Stimulated activated CD8-positive, alpha-beta memory T cell treated with anti-CD3 and anti-CD28 coated beads, Interleukin-2, amount 100 ng/mL, for 1 hour (primary cell): ENCODE measurements at places on chromosomes 12 and 14.

DNA sequence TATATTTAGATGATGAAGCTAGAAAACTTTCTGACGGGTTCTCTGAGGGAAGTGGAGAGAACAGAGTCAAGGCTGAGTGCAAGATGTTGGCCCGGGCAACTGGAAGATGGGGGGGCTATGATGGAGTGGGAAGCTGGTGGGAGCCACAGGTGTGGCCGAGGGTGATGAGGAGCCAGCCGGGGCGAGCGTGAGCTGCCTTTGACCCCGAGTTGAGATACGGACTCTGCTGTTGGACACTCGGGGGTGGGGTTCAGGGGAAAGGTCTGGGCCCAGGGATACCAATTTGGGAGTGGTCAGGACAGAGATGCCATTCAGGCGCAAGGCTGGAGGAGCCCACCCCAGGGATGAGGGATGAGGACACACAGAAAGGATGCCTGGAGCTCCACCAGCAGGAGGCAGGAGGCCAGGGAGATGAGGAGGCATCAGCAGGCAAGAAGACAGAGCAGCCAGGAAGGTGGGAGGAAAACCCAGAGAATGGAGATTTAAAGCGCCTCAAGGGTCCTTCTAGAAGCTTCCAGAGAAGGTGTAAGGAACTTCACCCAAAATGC is 9.0 kb downstream of the SCARB1 start:
- no peak for DNase-seq

- no peak for DNase-seq
Measured at GRCh38 chr14:94144765-94145164, 15.4 kb upstream of the IFI27L2 start.

GRCh38 chr12:131253376-131254026 is 299.8 kb downstream of the ADGRD1 start:
- no peak for DNase-seq

- DNase-seq, result no peak
Measured at GRCh38 chr12:124861492-124861891, 2.2 kb downstream of the SCARB1 start.

DNA sequence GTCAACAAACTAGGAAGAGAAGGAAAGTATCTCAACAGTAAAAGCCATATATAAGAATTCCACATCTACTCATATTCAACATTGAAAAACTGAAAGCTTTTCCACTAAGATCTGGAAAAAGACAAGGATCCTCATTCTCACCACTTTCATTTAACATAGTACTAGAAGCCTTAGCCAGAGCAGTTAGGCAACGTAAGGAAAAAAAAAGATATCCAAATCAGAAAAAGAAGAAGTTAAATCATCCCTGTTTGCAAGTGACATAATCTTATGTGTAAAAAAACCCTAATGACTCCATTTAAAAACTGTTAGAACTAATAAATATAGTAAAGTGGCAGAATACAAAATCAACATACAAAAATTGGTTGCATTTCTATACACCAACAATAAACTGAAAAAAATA is 426.2 kb downstream of the BCAT1 start:
- no peak for DNase-seq

GRCh38 chr14:99579120-99579836 is 24.7 kb downstream of the CCDC85C start:
- DNase-seq, result no peak

DNA sequence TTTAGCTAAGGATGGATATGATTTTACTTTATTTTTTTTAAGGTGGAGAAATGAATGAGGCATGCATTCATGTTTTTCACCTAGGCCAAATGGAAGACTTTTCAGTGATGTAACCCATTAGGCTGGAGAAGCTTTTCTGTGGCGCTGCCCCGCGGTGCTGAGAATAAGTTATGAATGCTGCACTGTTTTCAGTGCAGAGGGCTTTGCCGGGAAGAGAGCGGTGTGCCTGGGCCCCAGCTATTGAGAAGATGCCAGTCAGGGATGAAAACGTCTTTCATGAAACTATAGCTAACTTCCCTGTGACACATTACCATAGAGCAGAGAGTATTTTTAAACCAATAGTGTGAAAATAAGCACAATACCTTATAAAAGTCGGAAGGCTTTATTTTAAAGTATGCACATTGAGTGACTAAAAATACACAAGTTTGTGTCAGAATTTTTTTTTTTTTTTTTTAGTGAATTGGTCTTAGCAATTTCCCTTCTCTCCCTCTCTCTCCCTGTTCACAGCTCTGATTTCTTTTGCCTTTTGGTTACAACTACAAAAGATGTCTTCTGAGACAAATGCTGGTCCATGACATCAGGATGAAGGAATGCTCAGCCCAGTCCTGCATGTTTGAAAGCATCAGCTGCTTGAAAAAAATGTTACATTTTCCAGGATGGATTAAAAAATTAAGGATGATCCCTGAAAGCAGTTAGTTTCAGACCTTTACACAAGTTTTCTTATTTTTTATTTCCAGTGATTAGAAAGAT is 48.3 kb downstream of the NPAS3 start:
- no peak for DNase-seq

DNA sequence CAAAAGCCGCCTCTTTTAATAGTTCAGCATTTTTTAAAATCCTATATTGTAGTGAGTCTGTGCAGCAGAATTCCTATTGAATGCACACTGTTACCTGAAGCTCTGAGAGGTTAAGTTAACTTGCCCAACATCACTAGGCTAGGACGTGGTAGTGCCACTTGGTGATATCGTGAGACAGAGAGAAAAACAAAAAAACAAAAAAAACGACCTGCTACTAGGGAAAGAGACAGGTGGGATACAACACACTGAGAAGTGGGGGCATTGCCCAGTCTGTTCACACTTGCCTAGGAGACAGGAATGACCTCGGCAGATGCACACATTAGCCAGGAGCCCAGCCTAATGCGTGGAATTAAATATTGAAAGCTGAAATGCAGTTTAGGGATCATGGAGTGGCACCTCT is 129.7 kb upstream of the CCND2 start:
- no peak for DNase-seq

- DNase-seq, result no peak
Measured at GRCh38 chr12:11862798-11863197, 207.9 kb upstream of the BCL2L14 start.

GRCh38 chr12:38132139-38132538 is 184.4 kb upstream of the ALG10B start:
- DNase-seq, result no peak

DNA sequence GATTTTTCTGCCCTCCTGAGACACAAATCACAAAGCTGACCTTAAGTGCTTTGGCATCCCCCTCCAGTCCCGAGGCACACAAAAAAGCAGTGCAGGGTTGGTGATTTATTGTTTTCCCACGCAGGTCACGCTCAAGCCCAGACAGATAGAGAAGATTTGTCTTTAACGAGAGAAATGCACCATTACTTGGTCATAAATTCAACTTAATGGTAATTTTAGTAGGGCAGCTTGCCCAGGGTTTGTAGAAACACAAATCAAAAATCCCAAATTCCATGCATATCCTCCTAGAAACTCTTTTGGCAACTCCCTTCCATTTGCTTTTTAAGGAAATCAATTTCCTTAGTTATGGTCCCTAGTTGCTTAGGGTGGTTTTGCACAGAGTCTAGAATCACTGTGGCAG is 132.6 kb downstream of the IGF1 start:
- DNase-seq, result no peak

DNA sequence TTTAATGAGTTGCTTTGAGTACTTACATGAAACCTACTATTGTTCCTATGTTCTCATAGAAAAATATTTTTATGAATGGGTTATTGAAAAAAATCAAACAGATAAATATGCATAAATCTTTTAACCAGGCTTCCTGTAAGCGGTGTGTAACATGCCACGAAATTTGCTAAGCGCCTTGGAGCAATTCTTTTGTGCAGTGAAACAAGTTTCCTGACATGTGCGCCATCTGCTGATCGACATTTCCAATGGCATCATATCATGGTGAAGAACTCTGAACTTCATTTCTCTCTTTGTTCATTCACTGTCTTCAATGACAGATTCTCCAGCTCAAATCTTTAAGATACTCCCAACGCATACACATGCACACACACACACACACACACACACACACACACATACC is 145.6 kb upstream of the NAV3 start:
- no peak for DNase-seq

DNA sequence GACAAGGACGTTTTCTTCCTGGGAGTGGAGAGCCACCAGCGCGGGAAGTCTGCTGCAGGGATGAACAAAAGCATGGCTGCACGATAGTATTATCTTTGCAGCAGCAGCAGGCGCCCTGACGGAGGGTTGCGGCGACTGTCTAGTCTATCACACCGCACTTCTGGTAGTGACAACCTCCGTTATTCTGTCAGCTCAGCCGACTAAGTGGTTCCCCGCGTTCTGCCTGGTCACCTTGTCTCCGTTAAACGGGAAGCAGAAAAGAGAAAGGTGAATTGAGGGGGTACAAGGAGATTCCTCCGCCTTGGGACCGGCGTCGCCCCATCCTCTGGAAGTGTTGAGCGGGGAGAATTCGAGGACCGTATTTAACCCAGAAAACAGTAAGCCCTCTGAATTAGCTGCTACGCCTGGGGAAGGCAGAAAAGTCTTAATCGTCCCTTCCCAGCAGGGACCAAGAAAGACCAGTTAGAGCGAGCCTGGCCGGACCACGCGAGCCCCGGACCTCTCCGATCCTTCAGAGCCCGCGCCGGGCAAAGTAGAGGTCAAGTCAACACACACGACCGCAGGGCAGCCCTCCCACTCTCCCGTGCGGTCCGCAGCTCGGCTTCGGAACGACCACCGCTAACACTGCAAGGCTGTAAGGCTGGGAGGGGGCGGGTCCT is 536 bp upstream of the DAAM1 start:
- DNase-seq, result peak; percentile 13

- no peak for DNase-seq
Measured at GRCh38 chr12:110849748-110850403, 3.1 kb downstream of the CCDC63 start.

- DNase-seq, result no peak
Measured at GRCh38 chr12:3071107-3071506, 6.1 kb upstream of the TSPAN9 start.

DNA sequence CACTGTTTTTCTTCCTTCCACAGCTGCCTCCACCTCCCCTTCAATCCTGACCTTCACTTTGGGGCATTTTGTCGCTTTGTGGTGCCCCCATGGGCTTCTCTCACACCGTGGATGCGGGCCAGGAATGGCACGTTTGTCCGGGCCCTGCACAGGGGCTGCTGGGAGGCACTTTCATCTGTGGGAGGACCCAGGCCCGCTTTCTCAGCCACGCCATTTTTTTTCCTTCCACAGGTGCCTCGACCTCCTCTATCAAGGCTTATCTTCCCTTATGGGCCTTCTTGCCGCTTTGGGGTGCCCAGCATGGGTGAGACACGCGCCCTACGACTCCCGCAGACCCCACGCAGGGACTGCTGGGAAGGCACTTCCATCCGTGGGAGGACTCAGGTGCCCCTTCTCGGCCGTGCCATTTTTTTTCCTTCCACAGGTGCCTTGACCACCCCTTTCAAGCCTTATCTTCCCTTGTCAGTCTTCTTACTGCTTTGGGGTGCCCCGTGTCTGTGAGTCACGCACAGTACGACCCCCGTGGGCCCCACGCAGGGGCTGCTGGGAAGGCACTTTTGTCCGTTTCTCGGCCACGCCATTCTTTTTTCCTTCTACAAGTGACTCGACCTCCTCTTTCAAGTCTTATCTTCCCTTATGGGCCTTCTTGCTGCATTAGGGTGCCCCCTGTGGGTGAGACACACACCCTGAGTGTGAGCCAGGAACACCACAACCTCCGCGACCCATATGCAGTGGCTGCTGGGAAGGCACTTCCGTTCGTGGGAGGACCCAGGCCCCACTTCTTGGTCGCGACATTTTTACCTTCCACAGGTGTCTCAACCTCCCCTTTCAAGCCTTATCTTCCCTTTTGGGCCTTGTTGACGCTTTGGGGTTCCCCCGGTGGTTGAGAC is 270.7 kb downstream of the ALG10 start:
- no peak for DNase-seq

DNA sequence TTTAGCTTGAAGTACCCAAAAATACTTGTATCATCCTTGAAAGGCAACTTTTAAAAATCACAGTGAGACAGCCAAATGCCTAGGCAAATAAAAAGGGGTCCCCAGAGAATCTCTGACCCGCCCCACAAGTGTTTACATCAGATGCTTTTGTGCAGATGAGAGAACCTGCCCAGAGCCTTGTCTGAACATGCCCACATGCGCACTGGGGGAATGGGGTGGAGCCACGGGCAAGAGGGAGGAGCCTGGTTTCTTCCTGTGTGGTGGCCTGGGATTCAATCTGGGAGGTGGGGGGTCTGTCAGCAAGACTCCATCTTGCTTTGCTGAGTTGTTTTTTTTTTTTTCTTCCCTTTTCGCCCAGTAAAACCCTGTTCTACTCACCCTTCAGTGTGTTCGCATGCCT is 381.7 kb upstream of the CCDC196 start:
- DNase-seq, result no peak

GRCh38 chr12:101414533-101415119 is 7.1 kb upstream of the ARL1 start:
- no peak for DNase-seq

- no peak for DNase-seq
Measured at GRCh38 chr14:68794851-68795596, 2.2 kb upstream of the ZFP36L1 start.

DNA sequence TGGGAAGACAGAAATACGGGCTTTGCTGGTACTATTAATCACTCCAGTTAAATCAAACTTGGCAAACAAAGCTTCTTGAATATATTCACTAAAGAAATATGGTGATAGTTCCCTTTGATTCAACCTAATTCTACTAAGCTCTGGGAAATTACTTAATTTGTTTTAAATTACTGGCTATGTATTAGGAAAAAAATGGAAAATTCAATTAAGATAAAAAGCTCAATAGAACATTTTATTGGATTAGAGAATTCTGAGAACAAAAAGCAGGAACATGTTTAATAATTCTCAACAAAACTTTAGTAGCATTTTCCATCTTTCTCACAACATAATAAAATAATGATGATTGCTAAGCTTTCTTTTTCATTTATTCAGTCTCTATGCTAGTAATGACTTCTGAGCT is 30.2 kb downstream of the BDKRB1 start:
- no peak for DNase-seq

GRCh38 chr12:111166779-111167540 is 201.9 kb downstream of the PHETA1 start:
- DNase-seq, result no peak

- no peak for DNase-seq
Measured at GRCh38 chr14:97851428-97851995, 1054.3 kb downstream of the VRK1 start.

- DNase-seq, result no peak
Measured at GRCh38 chr12:96205908-96206307, 11.7 kb downstream of the ELK3 start.

DNA sequence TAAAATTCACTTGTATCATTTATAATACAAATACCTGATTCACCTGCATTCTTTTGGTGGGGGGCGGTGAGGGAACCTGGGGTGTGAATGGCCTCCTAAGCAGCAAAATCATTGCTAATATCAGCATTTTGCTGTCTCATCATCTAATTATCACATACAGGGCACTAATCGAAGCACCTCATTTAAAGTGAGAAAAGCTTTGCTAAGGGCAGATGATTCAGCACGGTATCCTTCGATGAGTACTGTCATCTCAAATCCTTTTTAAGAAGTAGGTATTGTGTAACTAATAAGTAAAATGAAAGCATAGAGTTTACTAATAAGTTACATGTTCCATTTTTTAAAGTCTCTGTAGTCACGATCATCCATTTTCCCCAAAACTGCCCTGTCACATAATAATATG is 278.1 kb upstream of the SOX5 start:
- no peak for DNase-seq

GRCh38 chr12:107144990-107145389 is 51.6 kb upstream of the CRY1 start:
- no peak for DNase-seq

GRCh38 chr12:49954863-49955830 is 4.6 kb downstream of the AQP2 start:
- DNase-seq, result no peak

- DNase-seq, result no peak
Measured at GRCh38 chr12:120388691-120389481, 19.9 kb upstream of the MSI1 start.
